ENCODE measurements at places on chromosomes 11 and 22. TPM values are rescaled to one million over a fixed set of nuclear protein-coding genes. Genes with fewer than 3 reads are reported as not detected.

Gene RAC2
- total RNA-seq: 60.2 TPM

Gene SLCO2B1
- total RNA-seq: 2.0 TPM

Gene ADORA2A
- 0.52 TPM for total RNA-seq

Gene SRRD
- 24.1 TPM for total RNA-seq

Gene DNAJB7
- total RNA-seq: not detected

Gene IFITM10
- 2.9 TPM for total RNA-seq

Gene RTN3
- 79.0 TPM for total RNA-seq

Gene CNTF
- total RNA-seq: 0.41 TPM

Gene SLC22A24
- not detected for total RNA-seq

Gene SLC22A6
- total RNA-seq: not detected

Gene SCGB1C1
- not detected for total RNA-seq

Gene SIDT2
- total RNA-seq: 3.1 TPM

Gene XNDC1N
- total RNA-seq: 1.4 TPM

Gene UPK3A
- total RNA-seq: not detected

Gene BIRC3
- total RNA-seq: 11.6 TPM

Gene RFPL2
- total RNA-seq: not detected

Gene CHRNA10
- total RNA-seq: 2.0 TPM

Gene DDI1
- total RNA-seq: not detected

Gene SNX19
- total RNA-seq: 20.2 TPM

Gene SLC22A25
- total RNA-seq: not detected

Gene TPH1
- total RNA-seq: not detected

Gene IL17REL
- not detected for total RNA-seq

Gene RTN4R
- 10.9 TPM for total RNA-seq

Gene TPBGL
- total RNA-seq: not detected

Gene TMEM25
- 0.24 TPM for total RNA-seq

Gene POLA2
- total RNA-seq: 18.1 TPM

Gene OR5J2
- not detected for total RNA-seq

Gene CLCF1
- 8.1 TPM for total RNA-seq

Gene INS
- not detected for total RNA-seq

Gene UEVLD
- 61.7 TPM for total RNA-seq

Gene TBRG1
- 13.9 TPM for total RNA-seq

Gene TRIM48
- total RNA-seq: not detected

Gene FAM227A
- 0.83 TPM for total RNA-seq

Gene CDC45
- total RNA-seq: 45.7 TPM

Gene RIMBP3B
- 0.65 TPM for total RNA-seq

Gene CNTN5
- 0.12 TPM for total RNA-seq

Gene IL10RA
- total RNA-seq: not detected

Gene KRTAP5-9
- total RNA-seq: not detected

Gene CLDN5
- not detected for total RNA-seq

Gene PKNOX2
- 0.12 TPM for total RNA-seq

Gene LDHAL6A
- total RNA-seq: not detected

Gene FAM83F
- total RNA-seq: not detected

Gene KRTAP5-7
- total RNA-seq: not detected

Gene OR5A1
- not detected for total RNA-seq

Gene CARS1
- total RNA-seq: 57.2 TPM

Gene FBLN1
- total RNA-seq: 58.8 TPM

Gene ST3GAL4
- 16.7 TPM for total RNA-seq

Gene KCNK7
- 0.86 TPM for total RNA-seq

Gene SPI1
- total RNA-seq: 0.10 TPM

Gene DEPDC5
- 1.9 TPM for total RNA-seq

Gene FOLH1
- total RNA-seq: not detected

Gene ENTHD1
- not detected for total RNA-seq

Gene GUCY1A2
- 0.07 TPM for total RNA-seq

Gene OR10D3
- not detected for total RNA-seq

Gene HMOX1
- total RNA-seq: 17.3 TPM
